ENCODE measurements at places on chromosomes 5 and 9.

DNA sequence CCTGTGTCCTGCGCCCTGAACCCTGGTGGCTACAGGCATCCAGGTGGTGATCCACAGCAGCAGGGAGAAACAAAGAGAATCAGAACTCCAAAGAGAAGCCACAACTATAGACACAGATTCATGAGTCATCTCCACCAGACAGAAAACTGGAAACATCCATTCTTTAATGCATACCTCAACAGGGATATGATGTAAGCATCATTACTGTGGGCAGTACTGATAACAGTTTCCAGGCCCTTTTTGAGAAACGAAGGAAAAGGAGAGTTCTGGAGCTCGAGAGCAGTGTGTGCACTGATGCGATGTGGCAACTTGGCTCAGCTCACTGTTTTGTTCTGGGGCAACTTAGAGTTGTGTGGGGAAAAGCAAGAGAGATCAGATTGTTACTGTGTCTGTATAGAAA lies 215.6 kb upstream of the ADAMTS16 start:
- DNase-seq = no peak

DNA sequence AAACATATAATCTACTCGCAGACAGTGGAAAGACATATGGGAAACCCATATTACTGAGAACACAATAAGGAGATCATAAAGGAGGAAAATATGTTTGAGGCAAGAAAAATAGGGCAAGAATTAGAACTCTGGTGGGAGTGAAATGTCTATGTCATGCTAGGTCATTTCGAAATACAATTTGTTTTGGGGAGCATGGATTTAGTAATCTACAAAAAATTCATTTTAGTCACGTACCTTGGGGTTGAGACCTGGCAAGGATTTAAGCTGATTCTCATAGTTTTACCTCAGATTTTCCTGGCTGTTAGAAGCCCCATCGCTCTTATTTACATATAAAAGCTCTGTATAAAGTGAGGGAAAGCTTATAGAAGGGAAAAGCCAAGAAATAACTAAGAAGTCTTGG lies 11.5 kb upstream of the CSNK1G3 start:
- no peak for DNase-seq

DNA sequence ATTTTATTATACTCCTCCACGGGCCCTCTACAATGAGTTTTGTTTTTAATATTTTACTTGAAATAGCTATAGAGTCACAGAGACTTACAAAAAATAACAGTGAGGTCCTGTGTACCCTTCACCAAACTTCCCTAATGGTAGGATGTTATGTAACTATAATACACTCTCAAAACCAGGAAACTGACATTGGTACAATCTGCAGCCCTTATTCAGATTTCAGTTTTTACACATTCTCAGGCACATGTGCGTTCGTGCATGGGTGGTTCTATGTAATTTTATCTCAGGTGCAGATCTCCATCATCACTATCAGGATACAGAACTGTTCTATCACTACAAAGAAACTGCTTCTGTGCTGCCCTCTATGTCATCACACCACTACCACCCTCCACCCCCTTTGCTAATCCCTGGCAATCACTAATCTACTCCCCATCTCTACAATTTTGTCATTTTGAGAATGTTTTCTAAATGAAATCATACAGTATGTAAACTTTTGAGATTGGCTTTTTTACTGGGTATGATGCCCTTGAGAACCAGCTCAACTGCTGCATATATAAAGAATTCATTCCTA lies 16.4 kb downstream of the RAB14 start:
- DNase-seq = no peak

DNA sequence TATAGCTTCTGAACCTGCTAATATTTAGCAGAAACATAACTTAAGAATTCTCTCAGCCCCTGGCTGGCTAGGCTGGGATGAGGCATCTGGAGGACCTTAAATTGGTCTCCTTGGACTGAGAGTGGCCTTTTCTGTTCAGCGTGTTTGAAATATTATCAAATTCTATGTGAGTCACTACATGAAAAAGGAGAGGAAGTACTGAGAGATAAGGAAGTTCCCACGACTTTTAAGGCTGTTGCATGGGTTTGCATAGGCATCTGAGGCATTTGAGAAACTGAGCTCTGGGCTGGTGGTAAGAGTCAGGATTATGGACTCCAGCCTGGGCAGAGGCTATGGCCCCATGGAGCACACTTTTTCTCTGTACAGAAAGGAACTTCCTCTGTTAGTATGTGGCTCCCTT lies 816.2 kb upstream of the GRAMD2B start:
- DNase-seq = no peak

DNA sequence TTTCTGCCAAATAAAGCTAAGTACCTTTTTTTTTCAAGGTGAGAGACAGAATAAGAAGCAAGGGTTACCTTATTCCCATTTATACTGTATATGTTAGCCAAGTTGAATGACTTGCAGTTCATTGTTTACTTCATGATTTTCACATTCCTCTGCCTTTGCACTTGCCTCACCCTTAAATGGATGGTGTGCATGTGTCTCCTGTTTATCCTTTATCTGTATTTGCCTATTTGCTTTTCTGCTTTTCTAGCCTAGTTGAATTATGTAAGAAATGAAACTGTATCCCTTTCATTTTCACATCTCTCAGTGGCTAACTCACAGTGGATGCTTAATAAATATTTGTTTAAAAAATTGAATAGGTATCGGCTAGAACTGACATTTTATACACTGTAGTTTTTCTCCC lies 200.8 kb upstream of the ST8SIA4 start:
- DNase-seq = no peak

DNA sequence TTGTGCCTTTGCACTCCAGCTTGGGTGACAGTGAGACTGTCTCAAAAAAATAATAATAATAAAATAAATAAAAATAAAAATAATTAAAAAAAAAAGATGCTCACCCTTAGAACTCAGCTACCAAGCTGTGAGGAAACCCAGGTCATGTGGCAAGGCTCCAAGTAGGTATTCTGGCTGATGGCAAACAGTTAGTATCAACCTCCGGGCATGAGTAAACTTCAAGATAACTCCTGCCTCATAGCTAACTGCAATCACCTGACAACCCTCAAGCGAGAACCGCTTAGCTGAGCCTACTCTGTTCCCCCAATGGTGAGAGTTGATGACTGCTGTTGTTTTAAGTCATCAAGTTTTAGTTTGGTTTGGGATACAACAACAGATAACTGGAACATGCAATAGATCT lies 6.1 kb upstream of the SLC44A1 start:
- no peak for DNase-seq

- no peak for DNase-seq
These were observed 365.2 kb downstream of the GADD45G start for GRCh38 chr9:89969881-89970639.

DNA sequence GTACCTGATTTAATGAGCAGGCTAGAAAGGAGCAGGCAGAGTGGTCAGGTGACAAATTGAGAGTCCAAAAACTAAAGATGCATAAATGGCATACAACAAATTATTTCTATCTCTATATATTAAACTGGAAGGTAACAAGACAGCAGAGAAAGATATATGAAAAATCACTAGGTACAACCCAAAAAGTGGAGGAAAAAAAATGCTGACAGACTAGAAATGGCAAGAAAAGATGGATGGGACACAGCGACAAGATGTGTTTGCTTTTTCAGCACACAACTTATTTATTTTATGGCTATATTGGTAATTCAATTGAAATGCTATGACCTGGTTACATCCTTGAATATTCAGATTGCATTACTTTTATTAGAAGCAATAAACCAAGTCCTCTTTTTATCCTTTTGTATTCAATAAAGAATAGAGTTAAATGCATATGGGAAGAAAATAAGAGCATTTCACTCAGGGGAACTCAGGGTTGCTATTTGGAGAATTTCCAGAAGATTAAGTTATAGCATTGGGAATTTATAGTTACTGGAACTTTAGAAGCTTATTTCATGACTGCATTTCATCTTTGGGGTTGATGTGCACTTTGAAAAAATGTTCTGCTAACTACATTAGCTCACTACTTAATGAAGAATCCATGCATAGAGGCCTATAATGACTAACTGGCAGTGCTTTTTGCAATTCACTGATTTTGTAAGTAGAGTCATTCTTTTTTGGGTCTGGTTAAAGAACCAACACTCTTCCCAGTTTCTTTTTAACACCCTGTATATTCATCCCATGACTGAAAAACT lies 566.6 kb upstream of the TUSC1 start:
- no peak for DNase-seq

DNA sequence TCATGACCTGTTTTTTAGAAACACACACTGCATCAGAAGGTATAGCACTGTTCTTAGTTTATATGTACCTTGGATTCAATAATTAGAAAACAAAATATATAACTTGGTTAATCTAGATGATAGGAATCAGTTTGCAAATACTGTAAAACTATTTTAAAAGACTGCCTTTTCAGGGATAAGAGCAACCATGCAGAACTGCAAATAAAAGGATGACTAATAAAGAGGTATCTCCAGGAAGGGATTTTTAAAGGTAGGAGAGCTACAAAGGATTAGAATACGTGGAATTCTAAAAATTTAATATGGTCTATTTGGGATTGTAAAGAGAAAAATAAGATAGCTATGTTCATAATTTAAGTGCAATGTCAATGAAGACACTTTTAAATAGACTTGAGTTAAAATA lies 9.4 kb downstream of the GABRA1 start:
- DNase-seq = no peak

DNA sequence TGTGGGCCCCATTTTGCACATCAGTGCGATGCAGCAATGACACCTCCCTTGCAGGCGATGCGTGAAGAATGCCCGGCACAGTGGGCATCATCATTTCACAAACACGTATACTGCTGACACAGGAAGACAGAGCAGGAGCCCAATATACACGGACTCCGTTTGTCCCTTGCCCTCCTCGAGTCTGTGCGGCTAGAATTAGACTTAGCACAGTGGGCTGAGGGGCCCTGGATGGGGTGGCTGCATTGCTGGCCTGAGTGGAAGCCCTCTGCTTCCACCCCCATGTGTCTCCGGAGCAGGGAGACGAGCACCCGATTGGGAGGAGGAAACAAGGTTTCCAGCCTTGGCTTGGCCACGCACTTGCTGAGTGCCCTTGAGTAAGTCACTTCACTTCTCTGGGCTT lies 40.8 kb downstream of the GSN start:
- no peak for DNase-seq

- DNase-seq = no peak
These were observed 363.6 kb upstream of the CYLC2 start for GRCh38 chr9:102631559-102631958.

- DNase-seq = peak; percentile 47
These were observed 55.3 kb downstream of the SPEF2 start for GRCh38 chr5:35672995-35673394.

DNA sequence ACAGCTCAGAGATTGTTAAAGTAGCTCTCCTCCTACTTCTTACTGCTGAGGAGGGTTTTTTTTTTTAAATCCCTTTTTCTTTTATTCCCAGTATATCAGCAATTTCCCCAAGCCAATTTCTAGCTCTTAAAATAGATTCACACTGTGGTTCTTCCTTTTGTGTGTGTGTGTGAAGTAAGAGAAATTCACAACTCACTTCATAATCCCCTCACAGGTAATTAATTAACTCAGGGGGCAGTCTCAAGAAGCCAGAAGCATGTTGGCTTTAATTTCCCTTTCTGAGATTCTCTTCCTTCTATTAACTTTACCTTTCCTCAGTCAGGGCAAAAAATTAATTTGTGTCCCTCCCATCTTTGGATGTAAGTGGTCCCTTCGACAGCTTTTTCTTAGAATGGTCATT lies 71.0 kb upstream of the HMHB1 start:
- no peak for DNase-seq

GRCh38 chr5:93385655-93386054 lies 195.4 kb downstream of the NR2F1-AS1 start:
- DNase-seq = no peak

DNA sequence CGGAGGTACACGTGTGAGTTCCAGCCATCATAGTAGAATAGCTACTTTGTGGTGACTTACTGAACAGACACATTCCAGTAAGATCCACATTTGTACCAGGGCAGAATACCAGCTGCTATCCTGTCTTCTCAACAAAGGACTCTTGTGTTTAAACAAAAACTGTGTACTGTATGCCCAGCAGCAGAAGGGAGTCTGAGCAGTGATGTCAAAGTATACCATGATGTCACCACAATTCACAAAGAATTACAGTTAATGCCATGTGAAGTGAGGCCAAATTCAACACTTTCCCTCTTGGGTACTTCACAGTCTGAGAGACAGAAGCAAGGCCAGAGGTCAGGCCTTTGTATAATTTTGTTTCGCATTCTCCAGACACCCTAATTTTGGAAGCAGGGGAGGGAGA lies 137.0 kb downstream of the ADAMTSL1 start:
- no peak for DNase-seq

DNA sequence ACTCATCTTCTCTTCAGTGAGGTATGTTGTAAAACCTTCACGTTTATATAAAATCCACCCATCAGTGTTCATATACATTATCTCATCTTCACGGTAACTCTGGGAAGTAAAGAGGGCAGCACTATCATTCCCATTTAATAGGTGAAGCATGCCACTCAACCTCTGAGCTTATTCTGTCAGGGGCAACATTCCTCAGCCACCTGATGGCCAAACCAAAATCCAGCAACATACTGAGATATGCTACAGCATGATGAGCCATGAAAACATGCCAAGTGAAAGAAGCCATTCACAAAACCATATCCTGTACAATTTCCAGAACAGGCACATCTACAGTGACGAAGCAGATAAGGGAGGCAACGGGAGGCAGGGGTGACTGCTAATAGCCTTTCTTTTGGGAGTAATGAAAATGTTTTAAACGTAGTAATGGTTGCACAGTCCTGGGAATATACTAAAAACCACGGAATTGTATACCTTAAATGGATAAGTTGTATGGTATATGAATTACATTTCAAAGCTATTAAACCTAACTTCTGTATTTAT lies 167.4 kb downstream of the TSSK1B start:
- DNase-seq = no peak

- no peak for DNase-seq
These were observed 102.3 kb downstream of the ENC1 start for GRCh38 chr5:74538206-74538661.

DNA sequence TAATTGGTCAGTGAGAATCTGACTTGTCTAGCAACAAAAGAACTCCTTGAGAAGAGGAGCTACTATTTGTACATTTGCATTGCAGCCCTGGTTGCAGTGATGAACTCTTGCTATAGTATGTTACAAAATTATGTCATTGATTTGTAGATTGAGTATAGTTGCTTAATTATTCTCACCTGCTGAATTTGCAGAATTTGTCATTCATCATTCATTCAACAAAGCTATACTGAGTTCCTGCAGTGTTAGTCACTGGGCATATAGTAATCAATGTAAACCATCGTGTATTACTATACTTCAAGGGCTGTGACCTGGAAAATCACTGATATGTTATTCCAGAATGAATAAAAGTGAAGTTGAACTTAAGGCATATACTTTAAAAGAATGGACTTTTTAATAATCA lies 50.1 kb downstream of the SLC1A3 start:
- DNase-seq = no peak

Data from CD4-positive, alpha-beta T cell treated with Interleukin-10 for 1 hour (primary cell).